ENCODE measurements at places on chromosomes 6 and 20. TPM values are rescaled to one million over a fixed set of nuclear protein-coding genes. Genes with fewer than 3 reads are reported as not detected.

RIPPLY2 gene
- total RNA-seq: not detected

DNA sequence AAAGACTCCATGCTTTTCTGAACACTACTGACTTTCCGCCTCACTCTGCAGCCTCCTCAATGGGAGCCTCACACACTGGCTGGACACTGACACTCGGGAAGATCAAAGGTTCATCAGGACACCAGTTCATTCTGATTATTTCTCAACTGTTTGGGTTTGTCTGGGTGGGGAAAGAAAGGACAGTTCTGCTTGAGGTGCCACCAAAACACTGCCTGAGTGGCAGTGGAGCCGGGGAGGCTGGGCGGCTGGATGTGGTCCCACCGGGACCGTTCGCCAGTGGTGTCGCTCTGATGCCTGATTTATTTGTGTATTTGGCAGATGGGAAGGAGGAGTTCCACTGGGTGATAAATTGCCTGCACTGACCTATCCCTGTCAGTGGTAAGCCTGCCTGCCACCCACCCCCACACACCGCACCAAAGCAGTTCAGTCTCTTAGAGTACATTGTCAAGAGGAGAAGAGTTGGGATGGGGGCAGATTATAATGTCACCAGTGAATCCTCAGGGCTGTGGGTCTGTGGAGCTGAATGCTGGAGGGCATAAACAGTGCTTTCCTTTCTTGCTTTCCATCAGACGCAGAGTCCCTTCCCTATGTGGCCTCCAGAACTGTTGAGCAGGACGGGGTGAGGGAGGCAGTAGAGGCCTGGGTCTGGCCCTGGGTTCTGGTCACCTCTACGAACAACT lies 49.8 kb downstream of the EDN1 start:
- ATAC-seq: no peak

DNA sequence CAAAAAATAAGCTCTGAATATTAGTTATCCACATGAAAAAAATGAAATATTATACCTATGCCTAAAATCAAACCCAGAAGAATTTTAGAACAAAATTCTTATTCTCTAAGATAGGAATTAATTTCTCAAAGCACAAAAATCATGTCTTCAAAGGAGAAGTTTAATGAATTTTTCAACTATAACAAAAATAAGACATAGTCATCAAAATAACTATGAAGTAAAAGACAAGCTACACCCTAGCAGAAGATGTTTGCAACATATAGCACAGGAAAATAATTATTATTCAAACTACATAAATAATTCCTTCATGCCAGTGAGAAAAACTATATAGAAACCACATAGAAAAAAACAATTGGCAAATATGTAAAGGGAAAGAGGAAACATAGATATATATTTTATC lies 1203.6 kb upstream of the GJE1 start:
- no peak for ATAC-seq

DNA sequence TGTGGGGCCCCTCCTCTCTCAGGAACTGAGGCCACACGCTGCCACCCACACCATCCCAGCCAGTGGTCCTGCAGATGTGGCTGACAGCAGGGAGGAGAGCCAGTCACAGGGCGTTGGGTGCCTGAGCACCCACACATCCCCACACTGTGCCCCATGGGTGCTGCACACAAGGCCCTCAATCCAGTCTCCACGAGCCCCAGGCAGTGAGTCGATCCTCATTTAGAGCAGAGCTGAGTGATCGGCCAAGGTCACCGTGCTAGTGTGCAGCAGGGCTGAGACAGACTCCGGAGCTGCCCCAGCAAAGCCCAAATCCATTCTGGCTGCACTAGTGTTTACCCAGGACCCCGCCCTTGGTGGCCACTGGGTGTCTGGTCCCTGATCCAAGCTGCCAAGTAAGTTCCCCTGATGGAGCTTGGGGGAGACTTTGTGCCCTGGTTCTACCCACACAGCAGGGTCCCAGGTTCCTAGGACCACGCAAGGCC lies 9.0 kb downstream of the C20orf203 start:
- peak; percentile 33 for ATAC-seq
